ENCODE measurements at places on chromosomes 2 and 18. TPM values are rescaled to one million over a fixed set of nuclear protein-coding genes. Genes with fewer than 3 reads are reported as not detected.

ARL4C gene
- 14.6 TPM for total RNA-seq

SLC35F6 gene
- 30.2 TPM for total RNA-seq

POTEJ gene
- total RNA-seq: 0.76 TPM

XRCC5 gene
- total RNA-seq: 191 TPM

DNA sequence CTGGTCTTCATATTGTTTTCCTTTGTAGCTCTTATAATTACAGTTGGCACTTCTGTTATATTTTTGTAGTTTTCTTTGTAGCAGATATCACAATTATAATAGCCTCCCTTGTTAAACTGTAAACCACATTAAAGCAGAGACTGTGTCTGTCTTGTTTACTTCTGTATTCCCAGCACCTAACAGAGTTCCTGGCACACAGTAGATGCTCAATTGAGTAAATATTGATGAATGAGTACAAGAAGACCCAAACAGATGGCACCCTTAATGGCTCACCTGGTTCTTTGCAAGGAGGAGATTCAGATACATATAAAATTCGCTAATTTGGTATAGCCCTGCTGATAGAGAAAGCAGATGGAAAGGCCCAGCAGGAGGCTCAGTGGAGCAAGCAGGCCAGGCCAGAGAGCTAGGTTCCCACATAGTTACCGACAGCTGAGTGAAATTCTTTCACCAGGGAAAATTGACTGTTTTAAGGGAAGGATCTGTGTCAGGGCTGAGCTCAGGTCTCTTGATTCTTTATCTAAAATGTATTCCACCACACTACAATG lies 120.1 kb downstream of the NUP35 start:
- DNase-seq: no peak

GRCh38 chr2:112897624-112897978 lies 13.4 kb upstream of the IL37 start:
- DNase-seq: no peak

- DNase-seq: no peak
Measured at GRCh38 chr2:128584296-128584890, 265.7 kb upstream of the HS6ST1 start.

GRCh38 chr2:117087535-117088291 lies 726.8 kb upstream of the DDX18 start:
- peak; percentile 21 for DNase-seq

DNA sequence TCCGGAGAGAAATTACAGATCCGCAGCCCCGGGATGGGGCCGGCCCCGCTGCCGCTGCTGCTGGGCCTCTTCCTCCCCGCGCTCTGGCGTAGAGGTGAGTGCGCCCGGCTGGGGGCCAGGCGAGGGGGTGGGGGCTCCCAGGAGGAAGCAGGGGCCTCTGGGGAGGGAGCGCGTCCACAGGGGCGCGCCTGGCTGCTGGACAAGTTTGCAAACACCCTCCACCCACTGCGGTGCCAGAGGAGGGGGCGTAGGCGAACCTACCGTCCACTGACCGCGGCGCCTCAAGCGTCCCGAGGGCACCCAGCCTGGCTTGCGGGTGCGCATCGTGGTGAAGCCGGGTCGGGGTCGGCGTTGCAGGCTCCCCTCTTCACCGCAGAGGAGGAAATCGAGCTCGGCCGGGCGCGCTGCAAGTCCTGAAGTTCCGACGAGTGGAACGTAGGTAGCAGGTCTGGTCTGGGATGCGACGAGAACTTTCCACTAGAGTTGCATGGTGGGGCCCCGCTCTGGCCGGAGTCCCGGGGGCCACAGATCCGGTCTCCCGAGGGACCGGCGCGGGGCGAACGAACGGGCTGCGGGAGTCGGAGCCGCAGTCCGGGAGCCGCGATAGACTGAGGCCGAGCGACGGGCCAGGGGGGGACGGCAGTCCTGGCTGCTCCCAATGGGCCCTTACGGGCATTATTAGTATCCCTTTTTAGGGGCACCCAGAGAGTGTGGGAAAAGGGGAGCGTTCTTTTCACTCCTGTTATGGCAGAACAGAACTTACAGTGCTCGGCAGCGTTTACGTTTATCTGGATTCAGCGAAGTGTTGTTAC lies 502 bp downstream of the MERTK start:
- no peak for DNase-seq

GRCh38 chr2:109243526-109244303 lies 114.7 kb downstream of the SH3RF3 start:
- DNase-seq: no peak

DNA sequence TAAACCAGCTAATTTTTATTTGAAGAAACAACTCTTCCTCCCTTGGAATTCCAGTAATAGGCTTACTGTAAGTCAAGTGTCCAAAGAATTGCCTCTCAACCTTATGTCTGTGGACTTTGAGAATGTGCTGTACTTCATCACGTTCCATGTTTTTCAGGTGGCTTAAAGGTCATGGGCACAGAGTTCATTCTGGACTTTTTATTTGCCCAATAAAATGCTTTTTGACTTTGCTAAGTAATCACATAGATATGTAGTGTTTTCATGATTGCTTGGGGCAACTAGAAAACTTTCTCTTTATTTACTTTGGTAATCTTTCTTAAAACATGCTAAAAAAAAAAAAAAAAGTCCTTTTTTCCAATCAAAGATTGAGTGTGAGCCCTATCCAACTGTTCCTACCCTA lies 10.4 kb upstream of the DNAH7 start:
- peak; percentile 21 for DNase-seq

- no peak for DNase-seq
Measured at GRCh38 chr18:13006531-13007247, 15.5 kb downstream of the CEP192 start.

DNA sequence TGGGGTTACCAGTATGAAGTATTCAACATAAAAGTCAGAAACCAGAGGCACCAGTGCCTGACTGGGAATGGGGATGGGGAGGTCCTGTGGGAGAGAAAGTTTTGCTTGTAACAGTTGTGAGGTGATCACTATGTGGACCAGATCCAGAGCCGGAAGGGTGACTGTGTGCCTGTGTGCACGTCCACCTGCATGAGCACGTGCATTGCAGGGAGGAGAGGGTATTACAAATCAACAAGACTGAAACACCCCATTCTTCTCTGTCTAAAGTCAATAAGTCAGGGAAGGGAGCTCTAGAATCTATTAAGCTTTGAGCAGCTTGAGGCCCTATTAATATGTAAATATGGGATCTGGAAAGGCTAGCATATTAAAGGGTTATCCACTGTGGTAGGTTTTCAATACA lies 241.0 kb upstream of the ACVR2A start:
- DNase-seq: no peak

DNA sequence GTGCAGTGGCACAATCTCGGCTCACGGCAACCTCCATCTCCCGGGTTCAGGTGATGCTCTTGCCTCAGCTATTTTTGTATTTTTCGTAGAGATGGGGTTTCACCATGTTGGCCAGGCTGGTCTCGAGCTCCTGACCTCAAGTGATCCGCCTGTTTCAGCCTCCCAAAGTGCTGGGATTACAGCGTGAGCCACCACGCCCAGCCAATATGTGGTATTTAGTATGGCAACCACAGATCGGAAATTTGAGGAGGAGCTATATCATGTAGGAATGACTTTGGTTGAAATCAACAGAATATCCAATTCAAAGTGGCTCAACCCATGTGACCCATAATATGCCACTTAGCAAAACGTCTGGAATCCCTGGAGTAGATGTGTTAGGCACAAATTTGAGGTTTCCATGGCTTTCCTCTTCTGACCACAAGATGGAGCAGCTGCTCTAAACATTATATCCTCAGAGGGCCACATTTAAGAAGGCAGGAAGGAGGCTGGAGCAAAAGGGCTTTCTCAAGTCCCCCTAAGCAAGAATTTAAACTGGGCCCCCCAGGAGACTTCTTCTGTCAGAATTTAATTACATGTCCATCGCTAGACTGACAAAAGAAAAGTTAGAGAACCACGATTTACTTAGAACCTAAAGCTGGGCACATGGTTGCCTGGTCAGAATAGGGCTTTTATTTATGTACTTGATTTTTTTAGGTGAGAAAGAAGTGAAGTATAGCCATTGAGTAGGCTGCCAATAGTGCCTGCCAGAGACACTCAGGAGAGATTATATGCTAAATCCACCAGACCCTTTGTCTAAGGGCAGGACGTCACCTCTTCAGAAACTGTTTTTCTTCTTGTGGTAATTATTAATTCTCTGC lies 49.6 kb upstream of the ITSN2 start:
- peak; percentile 78 for DNase-seq

DNA sequence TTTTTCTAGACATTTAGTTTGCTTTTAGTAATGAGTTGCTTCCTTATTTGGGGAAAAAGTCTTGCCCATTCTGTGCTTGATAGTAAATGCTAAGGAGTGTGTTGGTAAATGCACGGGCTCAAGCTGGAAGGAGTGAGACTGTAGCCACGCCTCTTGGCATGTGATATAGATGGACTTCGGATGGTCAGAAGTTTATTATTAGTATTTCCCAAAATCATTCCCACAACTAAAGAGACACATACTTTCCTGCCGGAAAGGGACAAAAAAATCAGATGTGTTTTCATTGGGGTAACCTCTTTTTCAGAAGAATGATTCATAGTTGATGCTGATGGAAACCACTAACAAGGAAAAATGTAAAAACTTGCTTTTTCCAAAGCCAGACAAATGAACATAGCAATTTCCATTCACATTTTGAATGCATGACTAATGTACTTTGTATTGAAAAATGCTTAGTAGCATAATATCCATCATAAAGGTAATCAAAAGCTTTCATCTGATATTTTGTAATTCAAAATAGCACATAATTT lies 133.2 kb downstream of the ZNF532 start:
- DNase-seq: no peak

DNA sequence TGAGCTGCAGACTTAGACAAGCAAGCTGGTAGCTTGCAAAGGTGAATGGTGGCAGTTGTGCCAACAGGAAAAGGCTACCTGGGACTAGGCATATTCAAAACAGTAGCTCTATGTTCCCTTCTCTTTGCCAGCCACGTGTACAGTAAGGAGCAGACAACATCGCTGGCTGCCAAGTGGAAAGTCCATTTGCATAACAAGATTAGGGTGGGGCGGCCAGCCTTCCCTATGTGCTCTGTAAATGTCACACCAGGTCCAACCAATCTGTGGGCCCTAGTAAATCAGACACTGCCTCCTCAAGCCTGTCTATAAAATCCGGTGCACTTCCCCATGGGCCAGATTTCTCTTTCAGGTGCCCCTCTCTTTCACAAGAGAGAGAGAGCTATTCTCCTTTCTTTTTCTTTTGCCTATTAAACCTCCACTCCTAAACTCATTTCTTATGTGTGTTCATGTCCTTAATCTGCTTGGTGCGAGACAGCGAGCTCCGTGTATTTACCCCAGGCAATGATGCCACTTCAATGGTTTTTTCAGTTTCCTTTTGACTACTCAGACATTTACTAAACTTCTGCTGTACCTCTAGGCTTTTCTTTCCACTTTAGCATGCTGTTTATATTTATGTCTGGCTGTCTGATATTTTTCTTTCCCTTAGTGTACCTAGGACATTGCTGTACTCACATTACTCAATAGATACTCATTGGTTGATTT lies 297.4 kb upstream of the GCFC2 start:
- no peak for DNase-seq

Measured in hepatocyte (in vitro differentiated cells).